ENCODE measurements at places on chromosomes 4 and X.

GRCh38 chr4:43423276-43423675, 530.8 kb downstream of the GRXCR1 start:
- no peak for DNase-seq

DNA sequence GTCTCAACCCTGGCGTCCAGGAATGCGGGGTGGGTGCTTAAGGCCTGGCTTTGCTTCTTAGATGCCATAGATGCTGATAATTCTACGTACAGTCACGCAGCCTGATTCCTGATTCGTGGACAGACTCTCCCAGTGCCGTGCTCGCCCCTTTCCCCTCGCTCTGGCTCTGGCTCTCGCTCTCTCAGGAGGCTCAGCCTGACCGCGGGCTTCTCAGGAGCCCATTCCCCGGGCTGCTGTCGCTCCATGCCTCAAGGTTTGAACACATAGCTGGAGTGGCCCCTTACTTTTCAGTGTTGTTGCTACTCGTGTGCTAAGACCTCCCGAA, 59.2 kb upstream of the ZC4H2 start:
- peak; percentile 14 for DNase-seq

GRCh38 chr4:151226004-151226932, 50.7 kb upstream of the PRSS48 start:
- DNase-seq, result no peak

DNA sequence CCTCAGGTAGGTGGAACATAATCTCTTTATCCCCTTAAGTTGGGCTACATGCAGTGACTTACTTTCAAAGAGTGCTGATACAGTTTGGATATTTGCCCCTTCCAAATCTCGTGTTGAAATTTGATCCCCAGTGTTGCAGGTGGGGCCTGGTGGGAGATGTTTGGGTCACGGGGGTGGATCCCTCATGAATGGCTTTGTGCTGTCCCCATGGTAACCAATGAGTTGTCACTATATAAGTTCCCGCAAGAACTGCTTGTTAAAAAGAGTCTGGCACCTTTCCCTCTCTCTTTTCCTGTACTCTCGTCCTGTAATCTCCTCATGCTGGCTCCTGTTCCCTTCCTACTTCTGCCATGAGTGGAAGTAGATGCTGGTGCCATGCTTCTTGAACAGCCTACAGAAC, 71.3 kb downstream of the GLRA3 start:
- no peak for DNase-seq

GRCh38 chr4:79585834-79586233, 177.8 kb upstream of the GK2 start:
- no peak for DNase-seq

GRCh38 chrX:29547877-29548276, 667.5 kb upstream of the MAGEB2 start:
- DNase-seq, result no peak

DNA sequence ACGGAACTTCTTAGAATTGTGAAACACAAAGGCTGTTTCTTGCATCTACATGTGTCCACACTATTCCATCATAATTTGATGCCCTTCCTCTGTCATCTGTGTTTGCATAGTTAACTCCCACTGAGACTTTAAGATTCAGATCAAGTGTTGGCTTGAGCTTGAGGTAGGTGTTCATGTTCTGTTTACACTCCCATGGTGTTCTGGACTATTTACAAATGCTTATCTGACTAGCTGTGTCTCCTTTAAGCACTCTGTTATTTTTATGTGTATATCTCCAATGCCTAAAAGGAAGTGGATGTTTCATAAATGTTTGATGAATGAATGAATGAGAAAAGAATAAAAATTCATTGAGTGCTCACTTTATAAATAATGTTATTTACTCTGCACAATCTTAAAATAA, 622.7 kb downstream of the RAB28 start:
- DNase-seq, result no peak

DNA sequence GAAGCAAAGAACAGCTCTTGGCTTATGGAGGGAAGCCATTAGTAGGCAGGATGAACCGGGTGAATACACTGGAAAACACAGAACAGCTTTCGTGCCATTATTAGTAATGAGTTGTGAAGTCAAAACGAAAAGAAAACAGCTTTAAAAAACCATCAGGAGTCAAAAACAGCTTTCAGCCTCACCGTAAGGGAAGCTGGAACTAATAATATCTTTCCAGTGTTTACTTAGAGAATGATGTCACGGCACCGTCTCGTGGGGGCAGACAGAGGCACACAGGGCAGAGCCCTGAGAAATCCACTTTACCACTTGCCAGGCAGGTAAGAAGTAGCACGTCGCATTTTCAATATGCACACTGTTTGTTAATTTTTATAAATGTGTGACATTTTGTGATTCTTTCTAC, 37.9 kb upstream of the HMX1 start:
- DNase-seq, result no peak

All from activated CD4-positive, alpha-beta T cell treated with anti-CD3 and anti-CD28 coated beads, Interleukin-2, Interleukin-6, amounts not matched to agents 100 ng/mL and 50 ng/mL, durations not matched to agents 16 hours and 8 hours (primary cell).